ENCODE measurements at places on chromosomes 13 and 19.

- no peak for DNase-seq
Observed at GRCh38 chr13:111919286-111919685, 147.7 kb upstream of the SOX1 start.

DNA sequence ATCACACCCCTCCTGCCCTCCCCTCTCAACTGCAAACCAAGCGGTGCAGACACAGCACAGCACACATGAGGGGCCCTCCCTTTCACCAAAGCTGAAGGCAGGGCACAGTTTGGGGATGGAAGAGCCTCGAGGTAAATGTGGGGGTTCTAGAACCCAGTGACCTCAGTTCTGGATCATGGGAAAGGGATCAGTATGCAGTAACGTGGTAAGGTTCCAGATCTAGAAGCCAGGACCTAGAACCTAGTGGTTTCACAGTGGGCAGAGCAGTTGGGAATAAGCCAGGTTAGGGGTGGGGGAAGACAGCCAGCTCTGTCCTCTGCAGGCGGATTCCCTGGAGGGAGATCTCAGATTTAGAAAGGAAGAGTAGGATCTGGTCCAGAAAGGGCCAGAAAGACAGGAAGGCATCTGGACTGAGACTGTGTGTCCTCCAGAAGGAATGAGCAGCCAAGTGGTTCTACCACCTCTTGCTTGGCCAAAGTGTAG is 3.1 kb downstream of the FTL start:
- DNase-seq = no peak

- peak; percentile 51 for DNase-seq
Observed at GRCh38 chr19:8705742-8706141, 7.1 kb upstream of the ACTL9 start.

DNA sequence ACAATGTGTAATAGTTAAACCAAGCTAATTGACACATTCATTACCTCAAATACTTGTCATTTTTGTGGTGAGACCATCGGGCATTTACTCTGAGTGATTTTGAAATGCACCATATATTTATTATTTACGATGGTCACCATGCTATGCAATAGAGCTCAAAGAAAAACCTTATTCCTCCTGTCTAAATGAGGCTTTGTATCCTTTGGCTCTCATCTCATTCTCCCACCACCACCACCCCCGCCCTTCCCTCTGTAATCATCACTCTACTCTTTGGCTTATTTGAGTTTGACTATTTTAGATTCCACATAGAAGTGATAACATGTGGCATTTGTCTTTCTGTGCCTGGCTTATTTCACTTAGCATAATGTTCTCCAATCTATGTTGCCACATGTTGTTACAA is 124.9 kb downstream of the CYSLTR2 start:
- no peak for DNase-seq

DNA sequence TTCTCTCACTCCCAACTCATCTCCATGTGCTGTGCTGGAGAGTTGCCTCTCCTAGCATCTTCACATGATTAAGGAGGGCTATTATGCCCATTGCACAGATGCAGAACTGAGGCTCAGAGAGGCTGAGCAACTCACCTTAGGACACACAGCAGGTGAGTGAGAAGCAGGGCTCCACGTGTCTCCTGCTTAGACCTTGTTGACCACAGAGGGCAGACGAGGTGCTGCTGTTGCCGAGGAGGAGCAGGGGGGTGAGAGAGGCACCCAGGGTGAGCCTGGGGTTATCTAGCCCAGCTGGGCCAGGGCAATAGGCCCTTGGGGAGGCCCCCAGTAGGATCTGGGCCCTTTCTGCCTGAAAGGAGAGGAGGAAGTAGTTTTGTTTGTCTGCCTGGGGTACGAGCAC is 2.4 kb upstream of the HSH2D start:
- no peak for DNase-seq

DNA sequence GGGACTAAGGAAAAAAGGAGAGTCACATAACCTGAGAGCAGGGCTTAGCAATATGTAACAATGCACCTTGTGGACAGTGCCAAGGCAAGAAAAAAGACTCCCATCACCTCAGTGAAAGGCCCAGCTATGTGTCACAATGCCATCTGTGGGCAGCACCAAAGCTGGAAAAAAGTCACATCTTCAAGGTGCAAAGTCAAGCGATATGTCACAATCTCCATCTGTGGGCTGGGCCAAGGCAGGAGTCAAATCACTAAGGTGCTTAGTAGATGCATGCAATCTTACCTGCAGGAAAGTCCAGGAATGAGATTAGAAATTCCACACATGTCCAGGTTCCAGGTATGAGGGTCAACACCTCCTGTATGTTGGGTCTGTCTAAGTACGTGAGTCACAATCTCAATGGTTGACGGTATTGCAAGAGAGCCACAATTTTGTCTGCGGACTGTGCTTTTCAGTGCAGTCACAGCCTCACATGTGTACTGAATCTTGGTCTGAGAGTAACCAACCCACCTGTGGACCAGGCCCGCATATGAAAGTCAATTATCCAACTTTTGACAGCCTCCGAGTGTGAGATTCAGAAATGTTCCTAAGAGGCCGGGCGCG is 14.8 kb upstream of the ZNF43 start:
- no peak for DNase-seq

- DNase-seq = no peak
Observed at GRCh38 chr13:48236528-48237353, 3.7 kb downstream of the ITM2B start.

- DNase-seq = no peak
Observed at GRCh38 chr19:2199861-2200623, 36.1 kb downstream of the PLEKHJ1 start.

GRCh38 chr19:41995959-41996797 is 2.1 kb upstream of the ATP1A3 start:
- DNase-seq = peak; percentile 1

- peak; percentile 97 for DNase-seq
Observed at GRCh38 chr19:47729468-47729798, 15.9 kb upstream of the NOP53 start.

DNA sequence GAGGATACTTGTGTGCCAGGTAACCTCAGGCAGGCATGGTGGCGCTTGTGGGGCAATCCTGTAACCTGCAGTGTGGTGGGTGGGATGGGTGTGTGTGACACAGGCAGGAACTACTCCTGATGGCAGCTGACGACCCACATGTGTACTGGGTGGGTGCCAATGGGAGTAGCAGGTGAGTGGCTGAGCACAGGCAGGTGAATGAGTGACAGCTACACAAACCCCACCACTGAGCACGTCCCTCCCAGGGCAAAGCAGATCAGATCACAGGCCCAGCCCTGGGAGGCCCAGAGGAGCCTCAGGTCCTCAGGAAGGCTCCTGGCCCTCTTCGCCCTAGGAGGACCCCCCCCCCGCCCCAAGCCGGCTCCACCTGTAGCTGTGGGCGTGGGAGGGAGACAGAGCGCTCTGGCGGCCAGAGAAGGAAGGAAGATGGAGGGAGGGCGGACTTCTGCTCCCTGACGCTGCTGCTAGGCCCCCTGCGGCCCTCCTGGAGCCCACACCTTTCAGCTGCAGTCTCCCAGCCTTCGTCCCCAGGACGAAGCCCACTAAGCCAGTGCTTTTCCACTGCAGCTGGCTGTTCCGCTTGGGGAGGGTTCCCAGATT is 1.3 kb upstream of the ZNF181 start:
- no peak for DNase-seq

DNA sequence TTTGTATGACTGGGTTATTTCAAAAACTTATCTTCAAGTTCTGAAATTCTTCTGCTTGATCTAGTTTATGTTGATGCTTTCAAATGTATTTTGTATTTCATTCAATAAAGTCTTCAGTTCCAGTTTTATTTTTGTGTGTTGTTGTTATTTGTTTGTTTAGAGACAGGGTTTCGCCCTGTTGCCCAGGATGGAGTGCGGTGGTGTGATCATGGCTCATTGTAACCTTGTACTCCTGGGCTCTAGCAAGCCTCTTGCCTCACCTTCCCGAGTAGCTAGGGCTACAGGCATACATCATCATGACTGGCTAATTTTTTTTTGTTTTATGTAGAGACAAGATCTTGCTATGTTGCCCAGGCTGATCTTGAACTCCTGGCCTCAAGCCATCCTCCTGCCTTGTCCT is 40.3 kb upstream of the ARHGEF7 start:
- no peak for DNase-seq

- DNase-seq = no peak
Observed at GRCh38 chr19:41694196-41694595, 6.1 kb upstream of the CEACAM7 start.

GRCh38 chr13:32016631-32017030 is 14.9 kb upstream of the FRY start:
- DNase-seq = no peak

DNA sequence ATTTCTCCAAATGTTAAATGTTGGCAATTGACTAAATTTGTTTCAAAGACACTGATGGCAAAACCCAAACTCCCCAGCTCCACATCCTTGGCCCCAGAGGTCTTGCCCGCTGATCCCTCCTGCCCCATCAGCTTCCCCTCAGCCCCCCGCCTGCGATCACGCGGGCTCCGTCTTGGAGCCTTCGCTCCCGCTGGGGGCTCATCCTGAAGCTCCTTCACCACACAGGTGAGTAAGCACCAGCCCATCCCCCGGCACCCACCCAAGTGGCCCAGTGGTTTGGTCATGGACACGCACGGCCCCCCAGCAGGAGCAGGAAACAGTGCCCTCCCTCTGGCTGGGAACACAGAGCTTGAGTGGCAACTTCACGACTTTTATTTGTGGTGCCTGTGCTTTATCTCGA is 14.9 kb downstream of the EPS8L1 start:
- DNase-seq = no peak

- no peak for DNase-seq
Observed at GRCh38 chr13:90281709-90282108, 1065.8 kb upstream of the MIR17HG start.

DNA sequence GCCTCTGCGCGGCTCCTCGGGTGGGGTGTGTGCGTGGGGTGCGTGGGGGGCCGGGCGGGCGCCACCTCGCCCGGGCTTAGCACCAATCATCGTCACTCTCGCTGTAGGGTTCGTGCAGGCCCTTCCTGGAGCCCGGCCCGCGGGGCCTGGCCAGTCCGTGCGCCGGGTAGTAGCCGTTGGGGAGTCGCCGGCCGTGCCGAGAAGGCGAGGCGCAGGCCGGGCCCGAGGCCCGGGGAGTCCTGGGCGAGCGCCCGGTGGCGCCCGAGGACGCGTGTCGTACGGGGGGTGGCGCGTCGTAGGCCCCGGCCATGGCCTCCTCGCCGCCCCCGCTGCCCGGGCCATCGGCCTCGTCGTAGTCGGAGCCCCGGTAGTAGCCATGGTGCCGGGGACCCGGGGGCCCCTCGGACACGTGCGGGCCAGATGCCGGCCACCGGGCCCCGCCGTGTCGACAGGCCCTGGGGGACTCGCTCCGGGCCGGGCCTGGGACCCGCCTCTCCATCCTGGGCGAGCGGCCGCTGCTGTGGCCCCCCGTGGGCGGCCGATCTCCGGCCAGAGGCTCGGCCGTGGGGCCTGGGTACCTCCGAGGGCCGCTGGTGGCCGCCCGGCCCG is 57.1 kb downstream of the IER2 start:
- no peak for DNase-seq

DNA sequence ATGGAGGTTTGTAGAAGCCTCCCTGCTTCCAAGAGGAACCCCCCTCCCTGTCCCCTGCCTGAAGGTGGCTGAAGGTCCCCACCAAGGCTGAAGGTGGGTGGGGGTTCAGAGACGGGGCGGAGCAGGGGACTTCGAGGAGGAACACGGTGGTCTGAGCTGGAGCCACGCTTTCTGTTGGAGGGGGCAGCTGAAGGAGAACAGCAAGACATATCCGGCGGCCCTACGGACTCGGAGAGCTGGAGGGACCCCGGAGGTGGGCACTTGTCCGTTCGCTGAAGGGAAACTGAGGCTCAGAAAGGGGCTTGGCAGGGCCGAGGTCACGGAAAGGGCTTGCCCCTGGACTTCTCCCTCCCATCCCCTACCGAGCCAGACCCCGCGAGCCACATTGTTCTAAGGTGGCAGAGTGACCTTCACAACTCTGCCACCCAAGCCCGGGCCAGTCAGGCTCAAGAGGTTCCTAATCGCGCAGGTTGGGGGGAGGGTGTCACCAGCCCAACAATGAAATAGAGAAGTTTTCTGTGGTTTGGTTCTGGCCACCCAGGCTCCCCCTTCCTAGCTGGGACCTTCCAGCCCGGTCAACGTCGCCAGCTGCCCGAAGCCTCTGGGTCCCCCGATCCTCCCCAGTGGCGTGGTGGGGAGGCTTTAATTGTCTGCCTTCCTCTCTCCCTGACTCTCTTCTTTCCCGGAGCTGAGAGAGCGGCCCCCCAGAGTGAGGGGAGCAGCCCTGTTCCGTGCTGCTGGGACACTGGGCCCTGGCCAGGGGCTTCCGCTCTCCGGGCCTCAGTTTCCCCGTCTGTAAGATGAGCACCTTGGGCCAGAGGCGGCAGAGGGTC is 15.5 kb upstream of the KCNN1 start:
- no peak for DNase-seq

- no peak for DNase-seq
Observed at GRCh38 chr19:31515931-31516330, 166.7 kb upstream of the TSHZ3 start.

DNA sequence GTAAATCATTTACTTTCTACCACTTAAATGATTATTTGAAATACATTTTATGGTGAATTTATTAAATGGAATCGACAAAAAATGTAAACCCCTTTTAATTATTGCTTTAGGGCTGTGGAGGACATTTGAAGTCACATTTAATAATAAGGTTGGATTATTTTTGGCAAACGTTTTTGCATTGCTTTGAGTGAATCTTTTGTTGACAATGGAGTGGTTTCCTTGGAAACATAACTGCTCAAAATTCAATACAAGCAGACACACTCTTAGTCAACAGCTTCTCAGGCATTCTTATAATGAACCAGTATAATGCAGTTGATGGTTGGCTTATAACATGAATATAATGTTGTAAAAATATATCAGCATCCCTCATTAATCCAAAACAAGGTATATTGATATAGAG is 104.7 kb downstream of the DCLK1 start:
- DNase-seq = no peak

DNA sequence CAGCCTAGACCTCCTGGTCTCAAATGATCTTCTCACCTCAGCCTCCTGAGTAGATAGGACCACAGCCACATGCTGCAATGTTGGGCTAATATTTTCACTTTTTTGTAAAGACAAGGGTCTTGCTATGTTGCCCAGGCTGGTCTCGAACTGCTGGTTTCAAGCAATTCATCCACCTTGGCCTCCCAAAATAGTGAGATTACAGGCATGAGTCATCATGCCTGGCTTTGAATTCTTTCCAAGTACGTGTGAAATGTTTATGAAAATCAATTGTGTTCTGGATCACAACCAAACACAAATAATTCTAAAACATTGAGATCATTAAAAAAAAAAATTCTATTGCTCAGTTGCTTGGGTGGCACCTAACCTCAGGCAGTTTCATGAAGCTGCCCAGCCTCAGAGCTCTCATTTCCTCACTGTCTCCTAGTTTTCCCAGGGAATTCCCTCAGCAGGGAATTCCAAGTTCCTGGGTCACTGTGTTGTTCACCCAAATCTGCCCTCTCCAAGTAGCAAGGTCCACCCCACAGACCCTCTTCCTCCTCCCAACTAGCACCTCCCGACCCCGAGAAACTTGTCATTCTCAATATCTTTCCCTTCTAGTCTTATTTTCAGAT is 44.8 kb downstream of the ING1 start:
- peak; percentile 78 for DNase-seq

GRCh38 chr13:74226791-74227475 is 92.7 kb upstream of the KLF12 start:
- DNase-seq = no peak

Data from NCI-H226 (cell line).